CD4-positive, alpha-beta T cell treated with Interleukin-6 at 100 ng/mL for 8 hours (primary cell): ENCODE measurements at places on chromosomes 4 and X.

DNA sequence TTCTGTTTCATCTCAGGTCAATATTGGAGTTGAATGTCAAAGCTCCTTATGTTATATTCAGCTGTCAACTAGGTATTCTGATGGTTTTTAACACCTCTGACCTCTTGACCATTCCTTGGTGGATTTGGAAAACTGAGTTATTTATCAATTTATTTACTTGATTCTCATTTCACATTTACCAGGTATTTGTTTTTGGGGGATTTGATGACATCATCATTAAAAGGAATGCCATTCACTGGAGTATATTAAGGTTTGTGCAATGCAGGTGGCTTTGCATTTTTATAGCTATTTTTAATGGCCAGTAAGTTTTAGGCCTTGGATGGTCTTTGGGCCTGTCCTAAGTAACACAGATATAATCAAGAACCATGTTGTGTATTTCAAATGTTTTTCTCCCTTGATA is 67.2 kb downstream of the TSPAN7 start:
- no peak for DNase-seq

DNA sequence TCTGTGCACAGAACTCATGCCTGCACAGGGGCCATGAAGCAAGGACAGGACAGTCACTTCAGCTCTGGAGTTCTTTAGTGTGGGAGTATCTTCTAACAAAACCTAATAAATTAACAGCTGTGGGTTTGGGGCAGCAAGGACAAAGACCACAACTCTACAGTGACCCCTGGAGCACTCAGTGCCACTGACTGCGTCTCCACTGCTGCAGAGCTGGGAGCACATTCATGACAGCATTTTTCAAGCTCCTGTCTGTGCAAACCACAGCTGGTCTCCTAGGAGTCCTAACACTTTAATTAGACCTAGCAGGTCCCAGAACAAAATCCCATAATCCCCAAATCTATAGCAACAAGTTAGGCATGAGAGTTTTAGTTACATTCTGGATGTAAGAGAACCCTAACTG is 76.5 kb downstream of the RTL9 start:
- no peak for DNase-seq

- DNase-seq = peak; percentile 57
Observed at GRCh38 chr4:3480528-3481112, 17.5 kb downstream of the DOK7 start.

GRCh38 chr4:149799546-149799945 is 16.1 kb downstream of the IQCM start:
- no peak for DNase-seq

- no peak for DNase-seq
Observed at GRCh38 chr4:177057186-177057585, 252.5 kb upstream of the NEIL3 start.

GRCh38 chrX:10280071-10280470 is 123.3 kb downstream of the CLCN4 start:
- DNase-seq = no peak

- DNase-seq = no peak
Observed at GRCh38 chr4:175139205-175139604, 221.0 kb downstream of the ADAM29 start.

DNA sequence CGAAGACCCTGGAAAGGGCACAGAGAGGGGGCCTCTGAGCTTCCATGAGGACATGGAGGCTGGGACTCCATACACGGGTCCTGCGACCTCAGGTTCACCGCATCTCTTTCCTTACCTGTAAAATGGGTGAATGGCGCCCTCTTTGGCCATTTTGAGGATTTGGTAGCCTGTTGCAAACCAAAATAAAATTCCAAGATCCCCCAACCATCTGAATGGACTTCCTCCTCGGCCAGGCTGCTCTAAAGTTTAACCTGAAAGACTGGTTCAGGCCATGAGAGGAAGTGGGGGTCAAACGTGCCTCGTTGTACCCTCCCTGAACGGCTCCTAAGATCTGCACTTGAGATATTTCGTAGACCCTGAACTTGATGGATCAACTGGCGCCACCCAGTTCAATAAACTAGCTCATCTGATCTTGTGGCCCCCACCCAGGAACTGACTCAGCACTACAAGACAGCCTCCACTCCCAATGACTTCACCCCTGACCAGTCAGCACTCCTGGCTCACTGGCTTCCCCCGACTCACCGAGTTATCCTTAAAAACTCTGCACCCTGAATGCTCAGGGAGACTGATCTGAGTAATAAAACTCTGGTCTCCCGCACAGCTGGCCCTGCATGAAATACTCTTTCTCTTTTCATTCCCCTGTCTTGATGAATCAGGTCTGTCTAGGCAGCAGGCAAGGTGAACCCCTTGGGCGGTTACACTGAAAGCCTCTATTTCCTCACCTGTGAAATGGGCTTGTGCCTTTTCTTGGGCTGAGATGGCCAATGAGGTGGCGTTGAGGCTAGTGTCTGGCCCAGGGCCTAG is 32.9 kb upstream of the GPR78 start:
- DNase-seq = no peak

DNA sequence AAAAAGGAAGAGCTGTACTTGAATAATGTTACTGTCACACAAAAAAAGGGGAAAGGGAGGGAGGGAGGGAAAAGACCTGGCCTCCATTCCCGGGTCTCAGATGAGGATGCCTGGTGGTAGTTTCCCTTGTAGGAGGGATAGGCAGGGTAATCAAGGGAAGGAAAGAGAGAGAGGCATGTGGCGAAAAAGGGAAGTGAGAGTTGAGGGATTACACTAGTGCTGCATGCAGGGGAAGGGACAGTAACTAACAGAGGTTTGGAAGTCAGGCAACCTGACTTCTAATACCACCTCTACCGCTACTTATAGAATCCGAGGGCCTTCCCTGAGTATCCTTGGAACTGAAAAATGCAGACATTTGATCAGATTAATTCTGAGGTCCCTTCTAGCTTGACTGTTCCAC is 821.7 kb upstream of the FTHL17 start:
- DNase-seq = no peak

DNA sequence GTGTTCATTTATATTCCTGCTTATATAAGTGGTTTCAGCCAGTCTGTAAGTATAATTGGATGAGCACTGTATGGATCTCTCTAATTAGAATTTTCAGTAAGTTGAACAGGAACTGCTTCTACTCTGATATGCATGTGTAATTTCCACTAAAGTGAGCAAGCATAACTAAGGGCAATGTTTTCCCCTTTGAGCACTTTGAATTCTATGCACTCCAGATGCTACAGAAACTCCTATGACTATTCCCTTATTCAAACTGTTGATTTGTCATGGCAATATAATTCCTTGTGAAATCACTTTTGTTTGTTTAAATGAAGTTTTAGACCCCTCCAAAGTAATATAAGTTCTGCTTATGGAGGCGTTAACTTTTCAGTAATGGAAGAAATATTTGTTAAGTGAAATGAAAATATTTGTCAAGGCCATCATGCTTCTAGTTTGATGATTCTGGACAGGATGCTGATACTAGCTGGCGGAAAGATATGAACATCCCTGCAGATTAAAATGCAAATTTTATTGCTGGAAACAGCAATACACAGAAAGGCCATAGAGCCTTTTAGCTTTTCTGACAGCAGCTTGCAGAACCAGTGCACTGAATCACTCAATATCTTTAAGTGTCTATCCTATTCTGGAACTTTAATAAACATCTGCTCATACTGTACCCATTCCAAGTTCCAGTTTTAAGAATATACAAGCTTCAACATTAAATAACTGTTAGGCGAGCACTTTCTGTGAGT is 1460.8 kb downstream of the RAPGEF2 start:
- no peak for DNase-seq

DNA sequence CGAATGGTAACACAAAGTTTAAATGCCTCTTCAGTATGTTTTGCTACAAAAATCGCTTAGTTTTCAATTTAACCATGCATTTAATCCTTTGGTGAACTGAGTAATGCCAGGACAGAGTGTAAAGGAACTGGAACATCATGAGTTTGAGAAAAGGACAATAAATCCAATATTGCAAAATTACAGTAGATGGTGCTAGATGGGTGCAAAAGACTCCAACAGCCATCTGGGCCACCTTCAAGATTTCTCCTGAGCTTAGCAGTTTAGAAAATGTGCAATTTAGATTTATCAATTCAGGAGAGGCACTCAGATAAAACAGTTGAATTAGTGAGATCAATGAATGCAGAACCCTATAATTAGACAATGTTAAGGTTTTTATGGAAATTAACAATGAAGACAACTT is 33.2 kb upstream of the MID1IP1 start:
- no peak for DNase-seq

- no peak for DNase-seq
Observed at GRCh38 chrX:40022421-40022820, 75.3 kb downstream of the BCOR start.

DNA sequence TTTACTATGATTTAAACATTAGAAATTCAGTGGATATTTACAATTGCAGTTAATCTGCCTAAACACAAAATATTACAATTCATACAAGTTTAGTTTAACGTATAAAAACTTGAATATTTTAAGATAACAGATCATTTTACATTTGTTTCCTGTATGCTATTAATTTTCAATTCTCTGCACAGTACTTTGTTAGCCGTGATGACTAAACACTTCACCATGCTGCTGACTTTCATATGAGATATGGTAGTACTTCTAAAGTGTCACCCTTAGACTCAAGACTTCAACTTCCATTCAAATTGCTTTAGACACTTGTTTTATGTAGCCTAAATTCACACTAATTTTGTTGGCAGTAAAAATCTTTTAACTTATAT is 1646.4 kb upstream of the ADGRL3 start:
- DNase-seq = no peak

- no peak for DNase-seq
Observed at GRCh38 chr4:182884040-182884439, 33.1 kb downstream of the DCTD start.

- DNase-seq = no peak
Observed at GRCh38 chrX:114058988-114059418, 524.9 kb upstream of the HTR2C start.

GRCh38 chr4:185748901-185749390 is 63.0 kb downstream of the SORBS2 start:
- DNase-seq = no peak

- no peak for DNase-seq
Observed at GRCh38 chr4:152660526-152660925, 19.3 kb downstream of the TMEM154 start.

DNA sequence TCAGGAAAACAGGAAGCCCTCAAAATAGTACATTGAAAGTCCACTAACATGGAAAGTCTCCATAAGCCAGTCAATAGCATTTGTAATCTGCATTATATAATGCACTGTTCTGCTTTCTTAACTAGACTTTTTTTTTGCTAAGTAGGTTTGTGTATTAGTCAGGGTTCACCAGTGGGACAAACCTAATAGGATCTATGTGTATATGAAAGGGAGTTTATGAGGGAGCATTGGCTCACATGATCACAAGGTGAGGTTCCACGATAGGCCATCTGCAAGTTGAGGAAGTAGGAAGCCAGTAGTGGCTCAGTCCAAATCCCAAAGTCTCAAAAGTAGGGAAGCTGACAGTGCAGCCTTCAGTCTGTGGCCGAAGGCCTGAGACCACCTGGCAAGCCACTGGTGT is 116.0 kb downstream of the MXRA5 start:
- DNase-seq = no peak

- no peak for DNase-seq
Observed at GRCh38 chr4:23033796-23034195, 341.1 kb downstream of the GBA3 start.
